ENCODE measurements at places on chromosomes 13 and 19.

DNA sequence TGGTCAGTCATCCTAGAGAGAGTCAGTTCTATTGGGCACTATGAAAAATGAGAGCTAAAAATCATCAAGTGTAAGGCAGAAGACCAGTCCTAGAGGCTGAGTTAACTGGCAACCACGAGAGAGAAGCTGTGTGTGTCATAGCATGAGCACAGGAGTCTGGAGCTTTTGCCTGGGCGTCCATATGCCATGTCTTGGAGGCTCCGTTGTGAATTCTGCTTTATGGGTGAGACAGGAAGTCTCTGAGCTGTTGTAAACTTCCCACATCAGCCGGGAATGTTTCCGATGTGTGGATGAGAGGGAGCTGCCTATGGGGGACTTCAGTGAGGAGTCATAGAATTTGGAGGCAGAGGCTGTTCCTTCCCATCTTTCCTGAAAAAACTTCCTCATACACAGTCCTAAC lies 120.0 kb downstream of the ITGBL1 start:
- DNase-seq, result no peak

GRCh38 chr19:30540761-30541160 lies 168.6 kb downstream of the ZNF536 start:
- no peak for DNase-seq

DNA sequence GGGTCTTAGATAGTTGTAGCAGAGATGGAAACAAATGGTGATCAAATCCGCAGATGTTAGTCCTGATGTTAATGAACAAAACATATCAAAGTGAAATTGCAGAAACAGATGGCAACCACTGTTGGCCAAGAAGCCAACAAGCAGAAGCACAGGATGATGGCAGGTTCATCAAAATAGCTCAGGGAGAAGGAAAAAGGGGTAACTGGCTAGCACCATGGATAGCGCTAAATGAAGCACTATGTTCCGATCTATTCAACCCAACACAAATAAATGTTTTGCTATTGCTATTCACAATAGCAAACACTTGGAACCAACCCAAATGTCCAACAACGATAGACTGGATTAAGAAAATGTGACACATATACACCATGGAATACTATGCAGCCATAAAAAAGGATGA lies 413.7 kb downstream of the FGF14 start:
- no peak for DNase-seq

DNA sequence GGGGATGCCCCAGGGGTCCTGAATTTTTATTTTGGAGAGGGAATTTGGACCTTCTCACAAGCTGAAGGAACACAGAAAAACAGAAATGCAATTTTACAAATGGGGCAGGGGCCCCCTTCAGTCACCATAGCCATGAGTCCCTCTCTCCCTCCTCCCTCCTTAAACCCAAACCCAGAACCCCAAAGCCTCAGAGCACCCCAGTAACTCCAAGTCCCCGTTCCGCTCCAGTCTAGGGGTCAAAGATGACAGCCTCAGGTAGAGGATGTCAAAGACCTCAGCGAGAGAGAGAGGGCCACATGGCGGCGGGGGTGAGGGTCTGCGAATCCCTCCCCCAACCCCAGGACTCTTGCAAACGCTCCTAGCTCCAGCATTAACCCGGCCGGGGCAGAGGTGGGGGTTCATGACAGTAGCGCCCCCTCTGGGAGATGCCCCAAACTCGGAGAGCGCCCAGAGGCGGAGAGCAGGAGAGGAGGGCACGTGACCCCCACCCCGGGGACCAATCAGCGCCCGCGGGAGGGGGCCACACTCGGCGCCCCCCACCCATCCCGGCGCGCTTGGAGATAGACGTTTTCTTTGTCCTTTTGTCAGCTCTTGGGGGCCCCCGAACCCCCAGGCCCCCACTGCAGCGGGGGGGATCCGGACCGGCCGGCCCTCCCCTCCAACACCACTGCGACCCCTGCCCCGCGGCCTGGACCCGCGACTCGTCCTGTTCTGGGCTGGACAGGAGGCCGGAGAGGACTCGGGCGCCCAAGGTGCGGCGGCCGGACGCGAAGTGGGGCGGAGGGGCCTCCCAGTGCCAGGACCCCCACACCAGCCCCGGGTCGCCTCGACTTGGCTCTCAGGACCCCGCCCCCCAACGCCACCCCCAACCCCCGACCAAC lies 20.8 kb upstream of the SEMA6B start:
- DNase-seq, result no peak

DNA sequence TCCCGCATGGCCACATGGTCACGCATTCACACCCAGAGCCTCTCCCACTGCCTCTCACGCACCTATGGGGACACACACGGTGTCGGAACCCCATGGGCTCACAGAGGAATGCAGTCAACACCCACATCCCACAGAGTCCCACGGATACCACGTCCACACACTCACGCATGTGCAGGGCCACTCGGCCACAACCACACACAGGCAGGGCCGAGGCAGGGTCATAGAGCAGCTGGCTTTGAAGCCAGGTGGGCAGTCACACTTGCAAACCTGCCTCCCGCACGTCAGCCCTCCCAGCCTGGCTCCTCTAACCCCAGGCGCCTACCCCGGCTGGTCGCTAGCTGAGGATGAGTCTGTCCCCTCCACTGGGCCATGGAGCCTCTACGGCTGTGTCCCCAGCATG lies 8.1 kb downstream of the ERCC2 start:
- DNase-seq, result no peak

DNA sequence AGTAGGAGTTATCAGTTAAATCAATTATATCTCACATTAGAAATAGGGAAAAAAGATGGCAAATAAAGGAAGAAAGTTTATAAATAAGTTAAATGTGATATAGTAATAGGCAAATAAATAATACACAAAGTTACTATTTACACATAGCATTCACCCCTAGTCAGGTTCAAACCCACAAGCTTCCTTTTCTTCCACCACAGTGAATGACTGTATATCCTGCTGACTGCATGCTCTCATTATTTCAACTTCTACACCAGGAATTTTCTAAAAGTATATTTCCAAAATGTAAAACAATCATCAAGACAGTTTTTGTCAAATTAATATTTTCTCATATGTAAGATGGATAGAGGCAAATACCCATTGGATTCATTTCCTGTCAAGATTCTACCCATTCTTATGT lies 548.6 kb upstream of the SLITRK5 start:
- no peak for DNase-seq
